ENCODE measurements at places on chromosomes 11 and 22.

DNA sequence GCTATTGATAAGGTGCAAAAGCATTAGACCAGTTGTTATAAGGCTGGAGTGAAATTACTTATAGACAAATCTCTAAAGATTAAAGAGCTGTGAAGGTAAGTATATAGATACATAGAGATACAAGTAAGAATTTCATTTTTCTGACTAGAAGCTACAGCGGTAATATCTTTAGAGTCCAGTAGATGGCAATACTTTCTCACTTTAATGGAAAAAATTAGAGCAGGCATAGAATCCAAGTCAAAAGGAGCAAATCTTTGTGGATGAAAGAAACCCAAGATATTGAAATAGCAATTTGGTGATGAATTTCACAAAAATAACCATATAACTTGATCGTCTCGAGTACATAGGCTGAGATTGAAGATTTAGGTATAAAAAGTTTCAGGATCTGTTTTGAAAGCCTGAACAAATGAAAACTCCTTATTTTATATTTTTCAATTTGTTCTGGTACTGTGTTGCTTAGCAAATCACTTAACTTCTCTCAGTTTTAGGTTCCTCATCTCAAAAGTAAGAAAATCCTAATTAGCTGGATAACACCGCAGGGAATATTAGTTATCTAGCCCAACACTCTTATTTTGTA, 81.9 kb downstream of the UVRAG start:
- peak; percentile 48 for DNase-seq

GRCh38 chr11:11163236-11163635, 189.8 kb downstream of the CSNK2A3 start:
- no peak for DNase-seq

DNA sequence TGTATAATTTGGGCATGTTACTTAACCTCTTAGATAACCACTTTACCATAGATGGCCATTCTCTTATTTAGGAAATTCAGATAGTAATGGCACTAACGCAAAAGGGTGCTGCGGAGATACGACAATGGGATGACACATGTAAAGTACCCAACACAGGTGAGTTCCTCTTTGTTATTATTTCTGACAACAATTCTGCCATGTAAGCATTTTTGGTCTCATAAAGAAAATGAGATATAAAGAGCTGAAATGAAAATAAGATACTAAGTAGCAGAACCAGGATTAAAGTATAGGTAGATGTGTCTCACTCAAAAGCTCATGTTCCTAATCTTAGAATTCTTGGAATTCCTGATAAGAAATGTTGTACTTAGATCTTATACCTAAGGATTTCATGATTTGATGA, 260.2 kb upstream of the CCDC90B start:
- no peak for DNase-seq

- DNase-seq = no peak
These were observed 44.4 kb downstream of the EHF start for GRCh38 chr11:34665077-34665835.

GRCh38 chr11:4865855-4866254, 15.8 kb upstream of the OR51T1 start:
- no peak for DNase-seq

DNA sequence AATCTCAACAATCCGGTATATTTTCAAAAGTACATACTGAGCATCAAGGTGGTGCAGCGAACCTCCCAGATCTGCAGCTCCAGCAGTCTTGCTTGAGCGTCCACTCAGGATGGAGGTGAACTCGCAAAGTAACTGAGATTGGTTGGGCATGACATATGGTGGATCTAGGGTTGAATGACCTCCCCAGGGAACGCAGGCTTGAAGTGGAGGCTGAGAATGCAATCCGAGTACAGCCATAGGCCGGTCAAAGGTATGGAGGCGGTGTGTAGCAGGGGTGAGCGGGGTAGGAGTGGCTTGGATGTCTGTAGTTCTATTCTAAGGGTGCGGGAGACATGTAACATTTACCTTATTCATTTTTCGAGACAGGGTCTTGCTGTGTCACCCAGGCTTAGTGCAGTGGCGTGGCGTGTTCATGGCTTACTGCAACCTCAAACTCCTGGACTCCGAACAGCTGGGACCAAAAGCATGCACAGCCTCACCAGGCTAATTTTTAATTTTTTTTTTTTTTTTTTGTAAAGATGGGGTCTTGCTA, 631 bp upstream of the C22orf39 start:
- no peak for DNase-seq

DNA sequence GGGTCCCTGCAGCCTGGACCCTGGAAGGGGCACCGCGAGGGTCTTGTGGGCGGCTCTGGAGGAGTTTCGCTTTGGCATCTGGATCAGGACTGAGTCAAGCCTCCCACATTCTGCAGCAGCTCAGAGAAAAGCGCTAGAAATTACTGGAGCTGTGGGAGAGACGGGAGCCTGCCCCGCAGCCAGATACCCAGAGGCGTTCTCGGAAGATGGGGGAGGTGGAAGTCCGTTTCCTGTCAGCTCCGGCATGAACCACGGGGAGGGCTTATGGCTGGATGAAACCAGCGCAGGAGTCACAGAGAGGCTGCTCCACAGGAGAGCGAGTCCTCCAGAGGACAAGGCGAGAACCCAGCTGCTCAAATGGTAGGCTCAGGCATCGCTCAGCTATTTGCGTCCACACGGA, 379.3 kb downstream of the OPCML start:
- no peak for DNase-seq

GRCh38 chr22:48438096-48438495, 1389.6 kb downstream of the BRD1 start:
- DNase-seq = no peak
